AG10803 (cell line): ENCODE measurements at places on chromosomes 7 and 10.

- no peak for DNase-seq
These were observed 121.3 kb upstream of the GDF10 start for GRCh38 chr10:47178537-47179290.

DNA sequence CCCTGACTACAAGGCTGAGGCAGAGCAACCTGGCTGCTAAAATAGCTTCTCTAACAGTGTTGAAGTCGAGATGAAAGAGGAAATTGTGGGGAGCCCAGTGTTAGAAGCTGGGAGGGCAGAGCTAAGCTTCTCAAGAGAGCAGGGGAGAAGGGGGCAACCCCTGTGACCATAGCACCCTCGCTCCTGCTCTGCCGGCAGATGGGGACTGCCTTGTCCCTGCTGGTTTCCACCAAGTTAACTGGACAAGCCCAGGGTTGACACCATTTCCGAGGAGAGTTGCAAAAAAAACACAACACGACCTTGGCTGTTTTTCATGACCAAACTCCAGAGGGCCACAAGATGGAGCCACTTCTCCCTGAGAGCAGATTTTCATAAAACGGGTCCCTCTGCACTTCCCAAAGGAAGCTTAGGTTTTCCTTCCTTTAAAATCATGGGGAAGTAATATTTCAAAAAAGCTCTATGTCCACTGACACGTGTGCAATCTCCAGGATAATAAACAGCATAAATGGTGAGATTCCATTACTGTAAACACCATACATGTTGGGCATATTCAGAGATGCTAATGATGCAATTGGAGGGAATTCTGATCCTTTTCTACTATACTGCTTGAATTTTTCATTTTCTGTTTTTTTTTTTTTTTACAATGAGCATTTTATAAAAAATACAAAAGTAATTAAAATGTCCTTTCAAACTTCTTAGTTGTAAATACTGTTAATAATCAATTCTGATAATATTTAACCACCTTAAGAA is 140.4 kb downstream of the PIP4K2A start:
- DNase-seq, result peak; percentile 44

GRCh38 chr7:8040768-8041369 is 72.3 kb downstream of the GLCCI1 start:
- DNase-seq, result no peak

DNA sequence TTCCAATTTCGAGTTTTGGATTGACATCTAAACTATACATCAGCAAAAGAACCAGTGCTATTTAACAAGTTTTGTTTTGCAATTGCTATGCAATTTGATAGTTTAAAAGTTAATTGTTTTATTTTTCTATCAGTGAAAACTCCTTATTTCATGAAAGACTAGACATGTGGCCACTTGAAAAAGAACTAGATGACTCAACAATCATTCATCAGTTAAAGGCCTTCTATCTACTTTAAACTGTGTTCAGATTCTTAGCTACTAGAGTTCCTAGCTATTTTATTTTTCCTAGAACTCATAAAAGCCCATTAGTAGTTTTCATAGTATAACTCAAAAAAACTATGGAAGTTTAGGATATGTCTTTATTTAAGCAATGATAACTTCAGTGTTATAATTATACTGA is 104.6 kb upstream of the LSM8 start:
- no peak for DNase-seq

DNA sequence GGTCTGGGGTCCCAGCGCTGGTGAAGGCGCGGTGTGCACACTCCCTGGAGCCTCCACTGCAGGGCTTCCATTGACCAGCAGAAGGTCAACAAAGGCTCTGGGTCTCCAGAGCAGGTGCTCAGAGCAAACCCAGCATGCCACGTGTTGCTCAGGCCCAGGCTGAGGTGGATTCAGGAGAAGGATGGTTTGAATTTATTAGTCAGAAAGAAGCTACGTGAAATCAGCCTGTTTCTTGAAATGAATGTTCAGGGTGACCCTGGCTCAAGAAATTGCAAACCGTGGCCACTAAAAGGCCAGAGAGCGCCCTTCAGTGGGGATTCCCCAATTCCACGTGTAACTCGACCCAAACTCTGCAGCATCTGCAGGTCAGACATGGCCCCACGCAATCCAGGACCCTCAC is 82.7 kb upstream of the PFKP start:
- no peak for DNase-seq

DNA sequence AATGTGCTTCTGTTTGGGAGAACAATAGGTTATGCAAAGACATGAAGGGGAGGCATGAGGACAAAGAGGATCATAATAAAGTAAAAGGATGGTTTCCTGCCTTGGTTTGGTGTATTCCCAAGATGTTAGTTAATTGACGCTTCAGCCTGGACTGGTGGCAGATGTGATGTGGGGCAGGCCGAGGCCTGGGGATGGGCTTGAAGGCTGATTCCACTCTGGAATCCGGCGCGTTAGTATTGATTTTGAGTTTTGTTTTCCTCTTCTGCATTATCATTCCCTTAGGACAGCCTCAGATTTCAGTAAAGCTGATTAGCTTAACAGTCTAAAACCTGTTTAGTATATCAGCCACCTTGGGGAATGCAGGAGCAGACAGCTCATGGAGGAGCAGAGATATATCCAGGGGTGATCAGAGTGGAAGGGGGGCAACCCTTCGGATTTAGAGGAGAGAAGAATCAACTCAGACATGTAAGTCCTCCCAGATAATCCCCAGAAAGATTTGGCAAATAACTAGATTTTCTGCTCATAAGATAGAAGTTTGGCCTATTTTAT is 159.8 kb upstream of the MTPN start:
- no peak for DNase-seq

GRCh38 chr10:71572962-71573361 is 146.6 kb downstream of the C10orf105 start:
- no peak for DNase-seq

DNA sequence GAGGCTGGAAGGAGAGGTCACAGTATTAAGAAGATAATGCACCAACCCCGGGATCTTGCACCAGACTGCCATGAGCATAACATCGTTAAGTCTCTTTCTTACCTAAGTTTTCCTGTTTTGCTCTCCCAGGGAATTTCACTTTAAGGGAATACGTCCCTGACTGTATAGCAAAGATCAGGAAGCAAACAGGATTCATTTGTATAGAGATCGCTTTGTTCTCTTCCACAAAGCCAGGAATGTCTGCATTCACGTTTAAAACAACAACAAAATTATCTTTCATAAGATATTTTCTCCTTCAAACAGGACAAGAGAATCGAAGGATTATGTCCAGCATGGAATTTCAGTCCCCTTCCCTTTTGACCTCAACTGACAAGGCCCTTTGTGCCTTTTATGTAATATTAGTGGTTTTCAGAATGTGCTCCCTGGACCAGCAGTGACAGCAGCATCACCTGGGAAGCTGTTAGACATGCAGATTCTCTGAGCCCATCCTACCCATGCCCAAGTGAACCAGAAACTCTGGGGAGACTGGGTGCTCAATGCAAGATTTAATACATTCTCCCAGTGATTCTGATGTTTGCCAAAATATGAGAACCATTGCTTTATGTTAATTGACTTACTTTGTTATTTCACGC is 286.3 kb downstream of the FGFR2 start:
- no peak for DNase-seq

DNA sequence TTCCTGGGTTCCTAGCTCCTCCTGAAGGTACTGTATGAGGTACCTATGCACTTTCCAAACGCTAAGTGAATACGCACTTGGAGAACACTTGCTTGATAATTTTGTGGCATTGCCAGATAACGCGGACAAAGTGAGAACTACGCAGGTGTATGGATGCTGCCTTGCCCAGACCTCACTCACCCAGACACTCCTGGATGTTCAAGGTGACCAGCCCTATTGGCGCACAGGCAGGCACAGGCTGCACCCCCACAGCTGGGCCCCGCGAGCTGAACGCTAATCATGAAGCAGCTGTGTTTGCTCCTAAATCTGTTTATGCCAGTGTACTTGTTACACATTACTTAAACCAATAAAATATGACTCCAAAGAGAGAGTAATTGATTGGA is 27.3 kb downstream of the DIP2C start:
- no peak for DNase-seq

GRCh38 chr7:1539882-1540775 is 9.6 kb downstream of the MAFK start:
- no peak for DNase-seq

DNA sequence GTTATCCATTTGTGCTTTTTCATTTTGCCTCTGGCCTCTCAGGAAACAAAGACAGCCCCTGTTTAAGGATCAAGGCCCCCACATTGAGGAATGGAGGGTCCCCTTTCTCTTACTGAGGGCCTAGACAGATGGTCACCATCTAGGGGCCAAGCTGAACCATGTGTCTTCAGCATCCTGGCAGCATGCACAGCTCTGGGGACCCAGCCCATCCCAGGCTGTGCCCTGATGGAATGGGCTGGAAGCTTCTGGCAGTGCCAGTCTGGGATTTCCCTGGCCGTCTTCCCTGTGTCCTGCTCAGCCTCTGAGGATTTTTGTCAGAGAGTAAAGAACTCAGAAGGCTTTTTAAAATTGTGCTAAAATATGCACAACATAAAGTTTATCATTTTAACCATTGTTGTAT is 116.8 kb downstream of the ITIH5 start:
- no peak for DNase-seq

DNA sequence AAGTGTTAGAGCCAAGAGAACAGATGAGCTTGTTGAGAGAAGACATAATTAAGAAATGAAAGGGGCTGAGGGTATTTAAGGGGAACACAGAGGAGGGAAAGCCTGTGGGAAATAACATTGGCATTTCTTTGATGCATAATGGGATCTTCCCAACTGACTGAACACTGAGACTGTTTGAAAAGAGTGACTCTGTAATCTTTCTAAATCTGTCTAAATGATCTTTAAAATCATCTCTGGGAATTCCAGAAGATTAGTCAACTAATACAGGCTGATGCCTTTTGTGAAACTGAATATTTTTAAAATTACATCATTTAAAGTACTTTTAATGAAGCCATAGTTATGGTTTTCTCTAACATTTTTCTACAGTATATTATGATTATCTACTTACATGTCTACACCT is 17.4 kb upstream of the SLC35G1 start:
- peak; percentile 26 for DNase-seq

DNA sequence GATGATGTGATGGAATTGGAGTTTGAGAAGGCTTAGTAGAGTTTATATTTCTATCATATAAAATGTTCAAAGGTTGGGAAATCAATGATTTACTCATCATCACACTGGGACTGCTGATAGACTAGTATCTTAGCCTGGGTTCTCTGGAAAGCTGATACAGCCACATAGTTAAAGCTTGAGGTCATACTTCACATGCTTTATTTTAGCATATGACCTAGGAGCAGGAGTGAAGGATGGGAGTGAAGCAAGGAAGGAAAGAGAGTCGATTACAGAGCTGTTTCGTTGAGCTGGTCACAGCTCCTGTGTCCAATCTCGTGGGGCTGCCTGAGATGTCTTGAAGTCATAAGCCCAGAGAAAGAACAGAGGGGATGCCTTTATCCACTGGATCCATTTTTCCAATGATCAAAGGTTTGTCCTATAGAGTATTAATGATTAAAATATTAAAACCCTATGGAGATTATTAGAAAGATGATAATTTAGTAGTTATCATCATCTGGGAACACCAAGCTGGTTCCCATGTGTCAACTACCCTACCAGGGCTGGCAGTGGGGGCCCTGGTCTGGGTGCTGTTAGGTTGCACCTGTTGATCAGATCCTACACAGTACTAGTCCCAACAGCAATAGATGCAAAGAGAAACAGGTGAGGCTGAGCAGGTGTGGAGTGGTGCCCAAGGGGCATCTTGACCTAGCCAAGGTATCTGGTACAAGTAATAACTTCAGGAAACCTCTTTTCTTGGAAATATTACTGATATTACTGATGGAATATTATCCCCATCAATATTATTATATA is 77.8 kb downstream of the BAMBI start:
- DNase-seq, result no peak

DNA sequence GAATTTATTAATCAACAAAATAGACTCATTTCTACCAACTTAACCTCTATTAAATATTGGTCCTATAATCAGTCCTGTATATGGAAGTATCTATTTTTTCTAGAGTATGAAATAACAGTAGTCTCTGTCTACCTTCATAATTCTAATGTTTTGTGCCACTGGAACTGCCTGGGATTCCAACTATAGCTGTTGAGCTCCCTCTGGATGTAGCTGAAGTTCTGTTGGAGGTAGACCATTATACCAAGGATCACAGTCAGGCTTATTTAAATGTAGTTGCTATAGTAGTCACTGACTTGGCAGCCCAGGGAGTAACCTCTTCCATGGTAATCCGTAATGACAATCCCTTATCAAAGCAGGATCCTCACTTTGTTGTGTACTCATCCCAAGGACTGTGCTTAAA is 48.5 kb upstream of the PHYHIPL start:
- no peak for DNase-seq

DNA sequence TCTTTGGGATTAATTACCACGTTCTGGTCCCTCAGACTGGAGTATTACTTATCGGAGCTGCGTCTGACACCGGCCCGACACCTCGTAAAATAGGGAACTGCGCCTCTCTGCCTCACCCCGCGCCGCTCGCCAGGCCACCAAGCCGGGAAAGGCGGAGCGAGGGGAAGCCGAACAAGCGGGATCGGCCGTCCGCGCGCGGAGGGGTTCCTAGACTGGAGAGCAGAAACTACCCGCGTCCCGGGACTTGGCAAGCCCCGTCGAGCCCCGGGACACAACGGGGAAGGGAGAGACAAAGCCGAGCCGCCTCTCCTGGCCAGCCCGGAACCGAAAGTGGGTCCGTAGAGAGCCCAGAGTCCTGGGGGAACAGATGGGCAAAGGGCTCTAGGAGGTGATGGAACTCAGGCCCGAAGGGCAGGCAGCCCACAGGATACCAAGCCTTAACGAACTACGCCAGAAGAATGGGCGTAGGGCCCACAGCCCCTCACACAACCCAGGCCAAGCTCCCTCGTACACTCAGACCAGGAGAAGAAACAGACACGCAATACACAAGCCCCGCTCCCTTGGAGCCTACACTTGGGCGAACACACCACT is 6.5 kb downstream of the LBX1 start:
- no peak for DNase-seq

DNA sequence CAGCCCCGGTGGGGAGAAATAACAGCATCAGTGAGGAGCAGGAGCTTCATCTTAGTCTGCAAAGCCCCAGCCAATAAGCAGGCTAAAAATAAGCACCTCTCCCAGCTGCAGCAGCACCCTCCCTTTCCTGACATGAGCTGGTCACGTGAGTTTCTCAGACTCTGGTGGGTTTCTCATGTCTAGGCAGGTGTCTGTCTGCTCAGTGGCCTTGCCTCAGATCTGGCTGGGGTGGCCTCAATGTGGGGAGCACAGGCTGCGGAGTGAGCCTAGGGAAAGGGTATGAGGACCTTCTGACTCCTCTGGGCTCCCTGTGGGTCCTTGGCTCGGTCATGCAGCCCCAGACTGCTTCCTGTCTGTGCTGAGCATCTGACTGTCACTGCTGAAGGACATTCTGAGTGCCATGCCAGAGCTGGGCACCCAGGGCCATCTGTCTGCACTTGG is 81.6 kb upstream of the LRRC4 start:
- no peak for DNase-seq

GRCh38 chr10:48556713-48557112 is 48.2 kb downstream of the ARHGAP22 start:
- DNase-seq, result no peak

GRCh38 chr10:35362701-35363350 is 26.5 kb downstream of the CCNY start:
- DNase-seq, result no peak
